NCI-H446 treated with DMSO at 0.1 percent for 48 hours (cell line): ENCODE measurements at places on chromosomes 4 and X.

GRCh38 chr4:26762650-26763049 is 98.0 kb upstream of the STIM2 start:
- DNase-seq = no peak

DNA sequence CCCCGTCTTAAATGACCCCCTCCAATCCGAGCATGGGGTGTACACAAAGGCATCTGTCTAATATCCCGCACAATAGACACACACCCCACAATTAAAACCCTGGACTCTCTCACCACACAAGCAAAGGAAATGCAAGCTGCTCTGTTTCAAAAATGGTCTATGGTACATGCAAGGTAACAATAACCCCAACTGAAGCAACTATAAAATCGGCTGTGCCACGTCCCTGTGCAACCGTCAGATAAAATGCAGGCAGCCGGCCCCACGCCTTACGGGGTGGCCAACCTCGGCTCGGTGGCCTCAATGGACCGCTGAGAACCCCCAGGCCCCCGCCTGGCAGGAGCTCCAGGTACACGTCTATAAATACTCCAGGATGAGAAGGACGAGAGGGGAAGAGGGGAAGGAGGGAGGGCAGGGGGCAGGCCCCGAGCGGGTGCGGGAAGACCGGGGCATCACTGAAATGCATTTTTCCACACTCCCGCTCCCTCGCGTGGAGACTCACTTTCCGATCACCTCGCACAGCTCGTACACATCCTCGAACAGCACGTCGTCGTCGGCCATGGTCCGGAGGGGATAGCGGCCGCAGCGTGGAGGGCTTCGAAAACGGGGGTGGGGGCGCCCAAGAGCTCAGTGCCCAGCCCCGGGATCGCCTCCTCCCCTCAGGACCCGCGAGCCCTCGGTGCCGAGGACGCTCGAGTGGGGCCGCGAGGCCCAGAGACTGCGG is 763 bp downstream of the CASK start:
- no peak for DNase-seq

DNA sequence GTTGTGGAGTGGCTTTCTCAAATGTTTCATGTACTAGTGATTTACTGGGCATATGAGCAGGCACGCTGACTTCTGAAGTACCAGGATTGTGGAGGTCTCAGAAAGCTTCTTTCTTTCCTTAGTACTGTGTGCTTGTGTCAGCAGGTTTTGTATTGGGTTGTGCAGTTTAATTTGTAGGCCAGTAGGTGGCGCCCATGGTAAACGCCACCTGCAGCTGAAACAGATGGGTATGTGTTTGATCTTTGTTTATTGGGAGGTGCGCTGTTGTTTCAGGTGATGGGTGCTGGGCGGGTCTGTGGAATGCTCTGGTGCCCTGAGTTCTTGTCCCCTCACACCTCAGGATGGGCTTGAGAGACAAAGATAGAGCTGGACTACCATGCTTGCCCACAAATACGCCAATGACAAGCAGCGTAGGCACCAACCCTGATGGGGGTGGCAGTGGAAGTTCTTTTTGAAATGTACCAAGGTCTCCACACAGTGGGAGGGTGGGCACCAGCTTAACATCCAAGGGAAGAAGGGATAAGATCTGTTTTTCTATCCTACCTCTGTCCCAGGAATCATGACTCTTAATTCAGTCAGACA is 141.5 kb downstream of the RPS6KA6 start:
- no peak for DNase-seq

GRCh38 chr4:136922066-136922465 is 610.2 kb downstream of the PCDH18 start:
- DNase-seq = no peak

- no peak for DNase-seq
Observed at GRCh38 chr4:39323821-39324220, 42.3 kb downstream of the RFC1 start.

- no peak for DNase-seq
Observed at GRCh38 chr4:115058533-115058932, 54.9 kb downstream of the NDST4 start.

GRCh38 chr4:26319949-26320537 is 771 bp upstream of the RBPJ start:
- no peak for DNase-seq
